ENCODE measurements at places on chromosomes 13 and 19.

DNA sequence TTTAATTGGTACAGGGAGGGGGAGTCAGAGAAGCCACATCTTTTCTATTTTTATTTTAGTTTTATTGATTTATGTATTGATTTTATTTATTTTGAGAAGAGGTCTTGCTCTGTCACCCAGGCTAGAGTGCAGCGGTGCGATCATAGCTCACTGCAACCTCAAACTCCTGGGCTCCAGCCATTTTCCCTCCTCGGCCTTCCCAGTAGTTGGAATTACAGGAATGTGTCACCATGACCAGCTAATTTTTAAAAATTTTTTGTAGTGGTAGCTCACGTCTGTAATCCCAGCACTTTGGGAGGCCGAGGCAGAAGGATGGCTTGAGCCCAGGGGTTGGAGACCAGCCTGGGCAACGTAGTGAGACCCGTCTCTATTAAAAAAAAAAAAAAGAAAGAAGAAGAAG lies 4.1 kb downstream of the IL27RA start:
- no peak for DNase-seq

DNA sequence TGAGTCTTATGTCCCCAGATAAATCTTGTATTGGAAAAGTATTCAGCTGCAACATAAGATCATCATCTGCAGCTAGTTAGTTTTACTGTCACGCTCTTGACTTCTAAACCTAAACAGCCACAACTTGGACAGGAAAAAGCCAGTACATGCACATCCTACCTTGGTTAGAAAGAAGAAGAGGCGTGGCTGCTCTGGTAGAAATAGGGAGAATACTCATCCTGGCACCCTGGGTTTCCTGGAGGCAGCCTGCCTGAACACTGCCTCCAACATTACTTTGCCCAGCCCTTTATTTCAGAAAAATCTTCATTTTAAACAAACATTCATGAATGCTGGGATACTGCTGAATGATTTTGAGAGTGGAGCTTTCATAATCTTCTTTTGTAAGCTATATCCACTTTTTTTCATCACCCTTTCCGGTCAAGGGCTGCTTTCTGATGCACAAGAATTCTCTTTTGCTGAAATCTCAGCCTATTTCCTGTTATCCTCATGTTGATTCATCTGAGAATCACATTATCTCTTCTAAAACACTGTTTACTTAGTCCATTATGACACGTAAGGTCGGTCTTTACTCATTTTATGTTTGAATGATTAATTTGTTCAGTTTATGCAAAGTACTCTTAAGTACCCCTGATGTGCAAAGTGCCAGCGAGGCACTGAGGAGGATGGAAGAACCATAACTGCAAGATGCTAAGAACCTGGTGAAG lies 55.2 kb downstream of the STARD13 start:
- no peak for DNase-seq

DNA sequence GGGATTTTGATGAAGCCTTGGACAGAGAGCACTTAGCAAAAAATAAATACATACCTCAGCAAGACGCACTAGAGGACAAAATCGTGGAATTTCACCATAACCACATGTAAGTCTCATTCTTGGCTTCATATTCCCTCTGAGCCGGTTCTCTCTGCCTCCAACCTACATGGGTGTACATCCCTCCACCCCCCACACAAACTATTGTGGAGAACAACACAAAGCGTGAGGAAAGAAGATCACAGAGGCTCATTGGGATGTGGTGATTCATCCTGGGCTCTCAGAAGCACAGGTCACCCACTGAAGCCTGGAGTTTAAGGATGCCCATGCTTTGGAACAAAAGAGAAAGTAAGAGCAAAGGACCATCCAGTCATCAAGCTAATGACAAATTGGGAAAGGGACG lies 192.2 kb downstream of the STK24 start:
- no peak for DNase-seq

- no peak for DNase-seq
Measured at GRCh38 chr13:97492257-97492656, 58.3 kb downstream of the RAP2A start.

DNA sequence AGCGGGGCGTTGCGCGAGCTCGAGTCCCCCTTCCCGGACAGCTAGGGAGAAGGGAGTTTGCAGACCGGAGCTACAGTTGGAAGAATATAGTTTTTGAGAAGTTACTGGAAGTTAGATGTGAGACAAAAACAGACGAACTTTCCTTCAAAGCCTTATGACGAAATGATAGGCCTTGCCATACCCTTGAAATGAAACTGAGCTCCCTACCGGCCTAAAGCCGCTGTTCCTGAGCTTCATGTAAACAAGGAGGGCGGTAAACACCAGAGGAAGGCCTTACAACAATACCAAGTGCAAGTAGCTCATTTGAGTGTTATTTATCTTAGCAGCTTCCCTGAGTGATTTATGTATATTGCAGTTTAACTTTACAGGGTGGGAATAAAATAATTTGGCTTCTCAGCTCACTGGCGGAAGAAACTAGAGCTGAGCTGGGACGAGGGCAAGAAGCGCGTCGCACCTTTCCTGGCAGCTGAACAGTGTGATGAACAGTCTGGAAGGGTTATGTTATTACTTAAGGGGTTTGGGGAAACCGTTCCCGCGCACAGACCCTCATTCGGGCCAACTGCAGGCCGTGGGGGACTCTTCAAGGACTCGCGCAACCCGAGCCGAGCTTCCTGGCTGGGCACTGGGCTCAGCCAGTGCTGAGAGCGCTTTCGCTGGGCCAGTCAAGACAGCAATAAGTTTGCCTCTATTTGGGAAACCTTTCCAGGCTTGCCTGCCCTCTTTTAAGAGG lies 111.2 kb downstream of the KCNRG start:
- no peak for DNase-seq

DNA sequence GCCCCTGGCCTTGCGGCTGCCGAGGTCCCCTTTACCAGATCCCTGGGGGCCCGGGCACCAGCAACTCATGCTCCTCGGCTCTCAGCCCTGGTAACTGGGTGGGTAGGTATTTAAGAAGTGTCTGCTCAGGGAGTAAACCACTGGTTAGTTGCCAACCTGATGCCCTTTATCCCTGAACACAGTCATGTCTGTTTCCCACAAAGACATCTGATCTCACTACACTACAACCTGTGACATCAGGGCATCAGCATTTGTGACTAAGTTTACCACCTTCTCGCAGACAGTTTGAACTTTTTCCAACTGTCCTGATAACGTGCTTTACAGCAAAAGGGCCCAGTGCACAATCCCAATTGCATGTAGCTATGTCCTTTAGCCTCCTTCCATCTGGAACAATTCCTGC lies 22.0 kb downstream of the GGACT start:
- no peak for DNase-seq

DNA sequence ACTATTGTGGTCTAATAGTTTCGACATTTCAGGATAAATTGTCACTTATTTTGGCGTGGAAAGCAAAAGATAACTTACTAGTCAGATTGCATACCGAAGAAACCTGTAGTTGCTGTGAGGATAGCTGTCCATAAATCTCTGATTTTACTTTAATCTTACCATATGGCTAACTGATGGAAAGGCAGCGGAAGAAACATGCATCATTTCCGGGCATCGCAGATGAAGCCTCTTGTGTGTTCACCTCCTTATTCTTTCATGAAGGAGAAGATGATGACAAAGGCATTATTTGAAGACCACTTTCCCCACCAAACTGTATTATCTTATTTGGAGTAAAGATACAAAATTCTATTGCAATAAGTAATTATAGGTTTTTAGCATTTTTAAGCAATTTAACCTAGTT lies 763.6 kb upstream of the SLITRK6 start:
- no peak for DNase-seq

GRCh38 chr19:46065486-46066071 lies 24.8 kb upstream of the IGFL4 start:
- no peak for DNase-seq

DNA sequence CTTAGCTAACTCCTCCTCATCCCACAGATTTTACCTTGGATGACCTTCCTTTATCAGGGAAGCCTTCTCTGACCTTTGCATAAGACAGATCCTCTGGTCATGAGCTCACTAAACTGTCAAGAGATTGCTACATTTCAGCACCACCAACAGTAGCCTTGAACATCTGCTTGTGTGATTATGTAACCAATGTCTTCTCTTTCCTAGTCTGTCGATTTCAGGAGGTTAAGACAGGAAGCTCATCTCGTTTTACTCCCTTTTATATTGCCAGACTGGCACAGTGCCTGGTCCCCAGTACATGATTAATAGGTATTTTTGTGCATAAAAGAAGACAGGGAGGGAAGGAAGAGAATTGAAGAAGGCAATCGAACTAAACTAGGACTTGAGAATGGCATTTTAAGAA lies 1697.7 kb downstream of the EFNB2 start:
- no peak for DNase-seq

GRCh38 chr13:30863796-30864195 lies 42.3 kb upstream of the MEDAG start:
- no peak for DNase-seq

Measured in T-helper 2 cell treated with Interferon-gamma antibody and Interleukin-4, amounts not matched to agents 5 μg/mL and 100 μg/mL, for 36 hours (primary cell).